Large intestine (tissue), 12 donors: ENCODE measurements at places on chromosomes 7 and 10. TPM values are rescaled to one million over a fixed set of nuclear protein-coding genes. Genes with fewer than 3 reads are reported as not detected.

The HTR5A gene
- 0.03 TPM for polyA plus RNA-seq

The PIP gene
- polyA plus RNA-seq, result not detected

The SLC18A3 gene
- 3.5 TPM for polyA plus RNA-seq

The CDHR1 gene
- polyA plus RNA-seq, result 0.42 TPM

The LAMB1 gene
- polyA plus RNA-seq, result 271 TPM

DNA sequence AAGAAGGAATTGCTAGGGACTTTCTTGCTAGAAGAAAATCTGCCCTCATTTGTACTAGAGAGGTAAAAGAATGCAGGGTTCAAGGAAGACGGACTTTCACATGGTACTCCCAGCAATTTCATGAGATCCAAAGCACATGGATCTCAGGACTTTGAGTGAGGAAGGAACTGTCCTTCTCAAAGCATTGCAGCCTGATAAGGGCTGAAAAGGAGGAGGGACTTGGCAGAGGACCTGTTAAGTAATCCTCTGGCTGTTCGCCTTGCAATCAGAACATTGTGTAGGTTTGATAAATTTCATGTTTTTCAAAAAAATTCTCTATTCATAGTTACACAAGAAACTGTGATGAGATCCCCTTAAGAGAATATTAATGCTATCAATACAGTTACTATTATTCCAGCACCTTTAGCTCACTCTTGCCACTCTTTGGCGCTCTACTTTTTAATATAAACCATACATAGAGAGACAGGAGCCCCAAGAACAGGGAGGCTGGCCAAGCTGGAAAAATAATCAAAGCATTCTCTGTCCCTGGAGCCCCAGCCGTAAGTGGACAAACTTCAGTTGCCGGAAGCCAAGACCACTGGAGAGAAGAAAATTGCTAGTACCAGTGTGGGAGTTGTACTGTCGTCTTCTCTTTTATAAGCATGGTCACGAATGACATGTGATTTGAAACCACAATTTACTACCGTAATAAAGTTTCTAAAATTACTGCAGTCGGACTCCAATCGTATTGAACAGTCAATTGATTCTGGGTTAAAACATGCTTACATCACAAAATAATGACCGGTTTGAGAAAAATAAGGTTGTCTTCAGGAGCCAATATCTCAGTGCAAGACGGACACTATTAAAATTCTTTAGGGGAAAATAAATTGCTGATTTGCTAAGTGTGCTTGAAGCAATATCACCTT is 424.4 kb downstream of the SDK1 start:
- no peak for DNase-seq

- no peak for DNase-seq
These were observed 381.8 kb downstream of the TCERG1L start for GRCh38 chr10:130929422-130930325.

DNA sequence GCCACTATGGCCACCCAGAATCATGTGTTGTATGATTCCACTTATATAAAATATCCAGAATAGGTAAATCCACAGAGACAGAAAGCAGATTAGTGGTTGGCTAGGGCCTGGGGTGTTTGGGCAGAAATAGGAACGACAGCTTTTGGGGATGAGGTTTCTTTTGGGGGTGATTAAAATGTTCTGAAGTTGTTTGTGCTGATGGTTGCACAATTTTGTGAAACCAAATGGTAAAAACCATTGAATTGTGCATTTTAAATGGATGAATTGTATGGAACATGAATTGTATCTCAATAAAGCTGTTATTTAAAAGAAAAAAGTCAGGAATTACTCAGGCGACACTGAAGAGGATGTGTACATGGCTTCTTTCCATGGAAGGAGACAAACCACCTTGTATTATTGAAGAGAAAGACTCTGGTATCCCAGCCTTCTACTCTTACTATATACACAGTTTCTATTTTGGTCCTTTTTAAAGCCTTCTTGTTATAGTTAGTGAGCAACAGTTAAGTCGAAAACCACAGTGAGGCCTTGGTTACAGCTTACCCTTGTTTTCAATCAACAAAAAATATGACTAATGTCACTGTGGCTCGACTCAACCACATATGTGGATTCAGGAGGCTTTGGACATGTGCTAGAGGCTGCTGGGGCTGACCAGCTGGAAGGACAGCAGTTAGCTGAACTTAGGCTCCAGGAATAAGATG is 57.1 kb upstream of the KMT2E start:
- DNase-seq, result no peak

DNA sequence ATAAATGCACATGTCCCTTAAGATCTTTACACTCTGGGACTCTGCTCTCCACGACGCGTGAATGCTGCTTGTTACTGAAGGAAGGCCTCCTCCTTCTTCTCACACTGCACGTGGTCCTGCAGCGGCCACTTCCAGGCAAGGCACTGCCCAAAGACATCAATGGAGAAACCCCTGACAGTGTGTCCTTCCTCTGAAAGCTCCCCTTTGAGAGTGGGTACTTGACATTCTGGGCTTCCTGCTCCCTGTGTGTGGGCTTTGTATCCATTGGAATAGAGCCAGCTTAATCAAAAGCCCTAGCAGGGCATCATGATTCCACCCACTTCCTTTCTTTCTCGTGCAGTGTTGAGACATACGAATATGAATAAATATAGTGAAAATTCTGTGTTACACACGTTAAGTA is 69.7 kb upstream of the STK17A start:
- no peak for DNase-seq

- DNase-seq, result peak; percentile 48
These were observed 182.8 kb upstream of the BMPER start for GRCh38 chr7:33722383-33723101.

GRCh38 chr10:113897693-113898618 is 43.5 kb downstream of the NHLRC2 start:
- no peak for DNase-seq

GRCh38 chr10:28980264-28980663 is 302.9 kb downstream of the BAMBI start:
- DNase-seq, result no peak

- no peak for DNase-seq
These were observed 7.6 kb upstream of the TMEM236 start for GRCh38 chr10:17744341-17744861.

- no peak for DNase-seq
These were observed 144.3 kb downstream of the TCERG1L start for GRCh38 chr10:131167036-131167860.

GRCh38 chr7:39130274-39130673 is 152.6 kb downstream of the POU6F2 start:
- DNase-seq, result peak; percentile 63
